ENCODE measurements at places on chromosomes 3 and 15. TPM values are rescaled to one million over a fixed set of nuclear protein-coding genes. Genes with fewer than 3 reads are reported as not detected.

Gene SYNPR
- not detected for total RNA-seq

Gene TMEM43
- total RNA-seq = 29.5 TPM

Gene SLC12A1
- not detected for total RNA-seq

Gene GPR27
- total RNA-seq = 4.4 TPM

All from left ventricle myocardium superior (tissue), 1 donor.